ENCODE measurements at places on chromosomes 2 and 18.

GRCh38 chr2:43838560-43839267, at the start of the genes ABCG5 and ABCG8:
Gene ABCG5 (minus strand): TSS chr2:43838839. CDS start chr2:43838679, 160 bp downstream.
Gene ABCG8 (plus strand): TSS chr2:43838971. CDS start chr2:43839054, 83 bp downstream.
- DNase-seq, result no peak

GRCh38 chr18:24764766-24765165, 304.3 kb downstream of the HRH4 start:
- DNase-seq, result no peak

DNA sequence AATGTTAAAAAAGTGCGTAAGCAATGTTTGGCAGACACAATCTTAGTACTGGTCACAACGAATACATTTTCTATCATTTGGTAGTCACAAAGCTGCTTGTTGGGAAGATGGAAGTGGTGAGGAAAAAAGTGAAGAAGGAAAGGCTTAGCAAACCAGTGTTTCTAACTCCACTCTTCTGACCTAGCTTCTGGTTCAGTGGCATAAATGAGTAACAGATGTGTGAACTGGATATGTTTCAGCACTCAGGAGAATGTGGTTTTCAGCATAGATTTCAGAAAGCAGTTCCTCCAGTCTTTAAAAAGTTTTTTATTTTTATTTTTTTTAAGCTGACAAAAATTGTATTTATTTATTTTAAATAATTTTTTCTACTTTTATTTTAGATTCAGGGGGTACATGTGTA, 357.1 kb downstream of the CPS1 start:
- no peak for DNase-seq

GRCh38 chr2:85189606-85190270, 56.5 kb downstream of the TCF7L1 start:
- DNase-seq, result no peak

GRCh38 chr2:226835796-226836547, at the start of gene RHBDD1:
Gene RHBDD1 (plus strand): TSS chr2:226836054. CDS start chr2:226864694, 28,640 bp downstream.
- peak; percentile 95 for DNase-seq

DNA sequence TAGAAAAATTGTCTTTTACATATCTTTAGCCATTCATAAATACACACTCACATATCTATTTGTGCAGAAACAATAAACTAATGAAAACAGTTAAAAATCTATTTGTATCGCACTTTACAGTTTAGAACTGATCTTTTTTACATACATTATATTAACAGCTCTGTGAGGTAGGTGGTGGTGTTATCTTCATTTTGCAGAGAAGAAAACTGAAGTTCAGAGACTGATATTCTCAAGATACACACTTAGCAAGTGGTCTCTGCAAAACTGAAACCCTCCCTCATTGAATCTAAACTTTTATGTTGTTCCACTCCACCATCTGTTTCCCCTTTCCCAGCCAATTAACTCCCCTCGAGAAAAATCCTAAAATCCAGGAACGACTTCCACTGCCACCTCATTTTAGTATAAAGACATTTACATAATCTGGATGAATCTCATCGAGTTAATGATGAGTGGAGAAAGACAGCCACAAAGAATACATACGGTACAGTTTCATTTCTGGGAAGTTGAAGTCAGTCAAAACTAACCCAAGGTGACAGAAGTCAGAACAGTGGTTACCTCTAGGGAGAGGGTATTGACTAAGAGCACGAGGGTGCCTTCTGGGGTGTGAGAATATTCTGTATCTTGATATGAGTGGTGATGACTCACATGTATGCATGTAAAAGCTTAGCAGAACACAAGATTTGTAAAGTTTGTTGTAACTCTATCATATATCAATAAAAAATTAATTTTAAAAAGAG, 524.2 kb upstream of the TCF4 start:
- peak; percentile 11 for DNase-seq

GRCh38 chr18:24009246-24009645, 5.3 kb upstream of the TTC39C start:
- DNase-seq, result no peak

GRCh38 chr2:160859096-160859495, 301.1 kb upstream of the TANK start:
- no peak for DNase-seq

GRCh38 chr2:46381263-46381849, 84.1 kb downstream of the EPAS1 start:
- no peak for DNase-seq

GRCh38 chr18:60905699-60906098, 427.5 kb upstream of the CDH20 start:
- DNase-seq, result no peak

- no peak for DNase-seq
These were observed 42.4 kb upstream of the SLC1A4 start for GRCh38 chr2:64946769-64947247.

GRCh38 chr18:55607773-55608172, 19.8 kb upstream of the TCF4 start:
- no peak for DNase-seq

GRCh38 chr18:37449618-37450017, 116.0 kb downstream of the CELF4 start:
- no peak for DNase-seq

DNA sequence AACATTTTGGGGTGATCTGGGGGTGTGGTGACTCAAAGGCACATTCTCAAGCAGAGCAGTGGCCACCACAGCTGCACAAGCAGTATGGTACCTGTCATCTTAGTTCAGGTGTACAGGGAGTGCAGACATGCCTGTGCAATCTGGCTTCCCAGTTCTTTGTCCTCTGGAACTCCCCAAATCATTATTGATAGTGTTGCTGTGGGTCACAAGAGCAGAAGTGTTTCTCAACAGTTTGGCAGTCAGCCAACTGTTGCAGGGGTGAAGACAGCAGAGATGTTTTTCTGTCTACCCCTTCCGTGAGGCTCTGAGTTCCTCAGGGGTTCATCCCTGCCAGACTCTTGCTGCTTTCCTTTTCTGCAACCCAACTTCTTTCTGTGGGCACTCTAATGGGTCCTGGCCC, 206.5 kb upstream of the ZSWIM2 start:
- DNase-seq, result no peak

DNA sequence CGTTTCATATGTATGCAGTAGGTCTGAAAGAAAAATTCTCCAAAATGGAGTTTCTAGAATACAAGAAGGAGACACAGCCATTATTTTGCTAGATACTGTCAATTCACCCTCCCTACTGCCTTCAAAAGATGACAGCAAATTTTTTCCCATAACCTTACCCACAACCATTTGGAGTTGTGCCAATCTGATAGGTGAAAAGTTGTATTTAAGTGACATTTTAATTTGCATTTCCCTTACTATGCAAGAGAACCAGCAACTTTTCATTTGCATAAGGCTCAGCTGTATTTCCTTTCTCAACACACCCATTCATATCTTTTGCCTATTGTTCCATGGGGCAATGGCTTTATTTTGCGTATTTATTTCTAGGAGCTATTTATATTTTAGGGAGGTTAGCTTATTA, 31.4 kb upstream of the IL18RAP start:
- DNase-seq, result no peak

- DNase-seq, result no peak
These were observed 4.8 kb upstream of the LYPD6B start for GRCh38 chr2:149033716-149034115.

DNA sequence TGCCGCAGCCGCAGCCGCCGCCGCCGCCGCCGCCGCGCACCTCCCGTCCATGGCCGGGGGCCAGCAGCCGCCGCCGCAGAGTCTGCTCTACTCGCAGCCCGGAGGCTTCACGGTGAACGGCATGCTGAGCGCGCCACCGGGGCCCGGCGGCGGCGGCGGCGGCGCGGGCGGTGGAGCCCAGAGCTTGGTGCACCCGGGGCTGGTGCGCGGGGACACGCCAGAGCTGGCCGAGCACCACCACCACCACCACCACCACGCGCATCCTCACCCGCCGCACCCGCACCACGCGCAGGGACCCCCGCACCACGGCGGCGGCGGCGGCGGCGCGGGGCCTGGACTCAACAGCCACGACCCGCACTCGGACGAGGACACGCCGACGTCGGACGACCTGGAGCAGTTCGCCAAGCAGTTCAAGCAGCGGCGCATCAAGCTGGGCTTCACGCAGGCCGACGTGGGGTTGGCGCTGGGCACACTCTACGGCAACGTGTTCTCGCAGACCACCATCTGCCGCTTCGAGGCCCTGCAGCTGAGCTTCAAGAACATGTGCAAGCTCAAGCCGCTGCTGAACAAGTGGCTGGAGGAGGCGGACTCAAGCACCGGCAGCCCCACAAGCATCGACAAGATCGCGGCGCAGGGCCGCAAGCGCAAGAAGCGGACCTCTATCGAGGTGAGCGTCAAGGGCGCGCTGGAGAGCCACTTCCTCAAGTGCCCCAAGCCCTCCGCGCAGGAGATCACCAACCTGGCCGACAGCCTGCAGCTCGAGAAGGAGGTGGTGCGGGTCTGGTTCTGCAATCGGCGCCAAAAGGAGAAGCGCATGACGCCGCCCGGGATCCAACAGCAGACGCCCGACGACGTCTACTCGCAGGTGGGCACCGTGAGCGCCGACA, 2.4 kb downstream of the POU3F3 start:
- DNase-seq, result no peak

DNA sequence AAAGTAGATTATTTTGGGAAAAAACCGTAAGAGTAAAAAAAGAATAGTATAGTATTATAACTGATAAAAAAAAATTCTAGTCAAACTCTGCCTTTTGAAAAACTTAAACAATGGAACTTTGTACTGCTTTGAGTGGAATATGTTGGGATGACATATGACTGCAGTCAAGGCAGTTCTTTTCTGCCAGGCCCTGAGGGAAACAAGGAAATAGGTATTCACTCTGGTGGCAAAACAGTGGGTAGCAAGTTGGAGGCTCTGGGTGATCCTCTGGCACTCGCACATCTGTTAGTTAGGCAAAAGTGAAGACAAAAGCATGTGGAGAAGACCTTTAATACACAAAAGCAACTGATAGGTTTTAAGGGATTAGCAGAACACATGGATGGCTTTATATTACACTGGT, 102.2 kb downstream of the ARHGEF33 start:
- DNase-seq, result no peak

- DNase-seq, result no peak
These were observed 1.0 kb upstream of the REV1 start for GRCh38 chr2:99490623-99491461.

DNA sequence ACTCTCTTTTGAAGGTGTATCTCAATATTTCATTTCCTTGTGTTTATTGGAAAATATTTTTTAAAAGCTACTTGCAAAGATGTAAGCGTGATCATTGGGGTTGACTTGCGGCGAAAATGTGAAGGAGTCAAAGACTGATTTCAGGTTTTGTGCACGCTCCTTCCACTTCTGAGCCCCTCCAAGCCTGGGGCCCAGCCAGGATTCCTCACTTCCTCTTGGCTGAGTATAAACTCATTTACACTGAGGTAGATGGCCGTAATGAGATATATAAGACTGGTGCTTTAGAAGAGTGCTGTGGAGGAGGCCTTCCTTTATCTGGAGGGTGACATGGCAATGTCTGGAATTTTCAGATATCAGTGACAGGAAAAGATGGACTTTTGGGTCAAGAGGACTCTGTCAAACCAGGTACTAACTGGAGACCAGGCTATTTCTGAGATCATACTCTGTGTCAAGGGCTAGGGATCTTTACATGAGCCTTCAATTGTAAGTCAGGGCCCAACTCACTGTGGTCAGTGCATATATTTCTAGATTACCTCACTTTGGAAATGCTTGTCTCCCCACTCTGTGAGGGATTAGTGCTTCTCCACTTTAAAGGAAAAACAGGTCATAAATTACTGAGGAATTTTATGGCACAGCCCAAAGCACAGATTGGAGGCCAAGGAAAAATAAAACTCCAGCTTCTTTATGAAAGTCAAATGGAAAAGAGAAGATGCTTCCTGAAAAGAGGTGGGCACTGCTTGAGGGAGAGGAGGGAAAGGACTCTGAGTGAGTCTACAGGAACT, 22.8 kb downstream of the PRKCE start:
- DNase-seq, result no peak

- DNase-seq, result no peak
These were observed 60.8 kb downstream of the MOB4 start for GRCh38 chr2:197576631-197577030.

DNA sequence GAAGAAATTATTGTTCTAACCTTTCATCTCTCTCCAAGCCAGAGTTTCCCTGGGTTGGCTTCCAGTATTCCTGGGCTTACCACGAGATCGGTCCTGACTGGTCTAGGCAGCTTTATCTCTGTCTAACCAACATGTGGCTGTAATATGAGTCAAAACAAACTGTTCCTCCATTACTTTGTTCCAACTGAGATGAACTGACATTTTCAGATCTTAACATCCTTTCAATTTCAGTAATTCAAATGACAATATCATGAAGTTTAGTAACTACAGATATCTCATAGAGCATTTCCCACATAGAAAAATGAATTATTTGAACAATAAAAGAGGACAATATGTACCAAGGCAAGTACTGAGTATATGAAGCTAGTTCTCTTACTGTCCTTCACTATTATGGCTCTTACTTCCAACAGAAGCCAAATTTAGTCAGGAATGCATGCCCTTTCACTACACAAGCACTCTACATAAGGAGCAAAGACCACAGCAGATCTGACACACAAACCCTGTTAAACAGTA, 15.5 kb downstream of the SLC25A12 start:
- no peak for DNase-seq

DNA sequence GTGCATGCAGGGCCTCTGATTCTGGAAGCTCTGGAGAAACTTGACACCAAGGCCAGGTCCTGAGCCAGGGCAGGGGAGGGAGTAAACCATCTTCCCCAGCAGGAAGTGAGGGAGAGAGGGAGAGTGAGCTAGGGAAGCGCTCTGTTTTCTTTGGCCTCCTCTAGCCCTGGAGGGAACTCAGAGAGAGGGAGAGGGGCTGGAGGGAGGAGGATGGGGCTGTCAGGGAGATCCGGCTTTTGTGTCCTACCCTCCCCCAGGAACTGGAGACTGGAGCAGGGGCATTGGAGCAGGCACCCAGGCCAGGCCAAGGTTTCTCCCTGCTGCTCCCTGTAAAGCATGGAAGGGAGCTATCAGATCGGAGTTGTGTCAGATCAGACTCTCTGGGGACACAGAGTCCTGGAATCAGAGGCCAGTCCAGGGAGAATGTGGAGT, 22.7 kb upstream of the PKDCC start:
- DNase-seq, result no peak

- DNase-seq, result peak; percentile 25
These were observed 144.3 kb downstream of the VAPA start for GRCh38 chr18:10057894-10058791.

DNA sequence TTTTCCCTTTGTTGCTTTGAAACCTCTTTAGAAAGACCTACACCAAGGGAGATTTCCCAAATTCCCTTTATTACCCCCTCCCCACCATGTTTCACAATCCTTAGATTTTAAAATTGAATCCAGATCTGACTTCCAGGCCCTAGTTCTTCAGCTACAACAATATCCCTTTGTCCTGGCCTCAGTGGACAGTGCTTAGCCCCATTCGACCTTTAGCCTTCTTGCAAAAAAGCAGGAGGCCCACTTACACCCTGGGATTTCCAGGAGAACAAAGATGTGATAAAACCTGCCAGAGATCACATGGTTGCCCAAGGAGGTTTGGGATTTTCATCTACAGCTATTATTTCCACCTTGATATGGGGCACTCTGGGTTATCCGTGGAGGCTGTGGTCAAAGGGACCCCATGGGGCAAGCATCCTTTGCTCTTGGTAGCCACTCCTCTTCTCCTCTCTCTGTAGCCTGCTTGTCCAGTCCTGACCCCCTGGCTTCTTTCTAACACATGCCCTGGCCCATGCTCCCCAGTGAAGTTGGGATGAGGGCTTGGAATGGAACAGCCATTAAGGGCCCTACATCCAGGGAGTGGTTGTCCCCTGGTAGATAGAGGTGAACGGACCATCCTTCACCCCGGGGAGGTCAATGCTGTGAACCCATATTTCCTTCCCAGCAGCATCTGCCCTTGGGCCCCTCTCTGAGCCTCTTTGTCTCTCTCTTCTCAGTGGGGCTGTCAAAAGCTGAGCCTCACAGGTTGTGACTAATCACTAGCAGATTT, 267.4 kb downstream of the DYSF start:
- DNase-seq, result no peak

- no peak for DNase-seq
These were observed 634 bp upstream of the DIS3L2 start for GRCh38 chr2:231960810-231961348.

Measured in activated naive CD8-positive, alpha-beta T cell treated with anti-CD3 and anti-CD28 coated beads for 36 hours (primary cell).